Stimulated activated CD4-positive, alpha-beta T cell treated with anti-CD3 and anti-CD28 coated beads, Interleukin-15, amount 100 ng/mL, for 48 hours (primary cell): ENCODE measurements at places on chromosomes 16 and 17.

DNA sequence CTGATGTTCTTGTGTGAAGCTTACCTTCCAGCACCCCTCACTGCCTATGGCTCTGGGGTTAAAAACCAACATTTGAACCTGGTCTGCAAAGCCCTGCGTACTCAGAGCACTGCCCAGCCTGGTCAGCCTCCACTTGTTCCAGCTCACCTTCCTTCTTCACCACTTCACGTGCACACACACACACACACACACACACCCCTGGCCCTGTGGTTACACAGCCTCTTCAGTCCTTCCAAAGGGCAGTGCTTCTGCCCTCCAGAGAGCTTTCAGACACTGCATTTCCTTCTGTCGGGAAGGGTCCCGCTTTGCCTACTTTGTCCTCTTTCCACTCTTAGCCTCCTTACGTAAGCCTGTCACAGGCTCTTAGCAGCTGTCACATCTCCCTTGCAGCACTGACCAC lies 9.6 kb upstream of the TMEM220 start:
- DNase-seq, result no peak

GRCh38 chr16:67884684-67885083 lies at the start of gene NRN1L:
Gene NRN1L, plus strand, starts transcription at chr16:67884885. Its CDS starts 19 bp downstream, at chr16:67884904.
- no peak for DNase-seq

GRCh38 chr17:65820306-65820705 lies 258.9 kb upstream of the AXIN2 start:
- DNase-seq, result no peak

- peak; percentile 50 for DNase-seq
These were observed 13.0 kb upstream of the SPNS3 start for GRCh38 chr17:4420692-4421131.

DNA sequence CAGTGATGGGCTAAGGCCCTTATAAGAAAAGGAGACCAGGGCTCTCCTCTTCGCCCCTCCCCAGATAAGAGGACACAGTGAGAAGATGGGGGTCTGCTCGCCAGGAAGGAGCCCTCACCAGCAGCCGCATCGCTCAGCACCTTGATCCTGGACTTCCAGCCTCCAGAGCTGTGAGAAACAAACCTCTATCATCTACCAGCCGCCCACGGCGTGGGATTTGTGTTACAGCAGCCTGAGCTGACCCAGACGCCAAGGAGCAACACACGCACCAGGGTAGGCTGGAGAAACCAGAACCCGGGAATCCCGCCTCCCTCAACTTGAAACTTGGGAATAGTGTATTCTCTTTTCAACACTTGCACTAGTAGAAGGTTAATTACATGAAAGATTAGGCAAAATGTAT lies 4.2 kb upstream of the ZG16B start:
- DNase-seq, result no peak

GRCh38 chr17:17792551-17793377 lies 44.0 kb downstream of the SREBF1 start:
- DNase-seq, result no peak

- no peak for DNase-seq
These were observed 19.9 kb upstream of the TRAP1 start for GRCh38 chr16:3737181-3737580.

DNA sequence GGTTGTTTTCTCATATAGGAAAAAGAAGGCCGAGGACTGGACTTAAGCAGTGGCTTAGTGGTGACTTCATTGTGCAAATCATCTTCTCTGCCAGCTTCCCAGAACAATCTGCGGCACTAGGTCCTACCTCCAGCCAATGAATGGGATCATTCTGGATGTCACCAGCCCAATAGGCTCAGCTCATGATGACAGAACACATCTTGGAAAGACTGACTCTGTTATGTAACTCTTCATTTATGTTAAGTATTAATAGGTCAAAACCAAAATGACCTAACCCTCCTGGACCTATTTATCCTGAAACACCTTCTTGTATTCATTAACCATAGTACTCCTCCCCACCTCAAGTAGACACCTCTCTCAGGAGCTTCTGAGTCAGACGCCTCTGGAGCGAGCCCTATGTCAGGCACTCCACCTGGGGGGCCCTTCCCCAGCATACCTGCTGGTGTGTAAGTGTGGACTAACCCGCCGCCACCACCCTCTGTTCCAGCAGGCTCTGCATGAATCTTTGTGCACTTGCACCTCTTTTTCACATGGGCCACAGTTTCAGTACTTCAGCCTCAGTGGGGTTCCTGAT lies 7.2 kb downstream of the ARL2BP start:
- no peak for DNase-seq

DNA sequence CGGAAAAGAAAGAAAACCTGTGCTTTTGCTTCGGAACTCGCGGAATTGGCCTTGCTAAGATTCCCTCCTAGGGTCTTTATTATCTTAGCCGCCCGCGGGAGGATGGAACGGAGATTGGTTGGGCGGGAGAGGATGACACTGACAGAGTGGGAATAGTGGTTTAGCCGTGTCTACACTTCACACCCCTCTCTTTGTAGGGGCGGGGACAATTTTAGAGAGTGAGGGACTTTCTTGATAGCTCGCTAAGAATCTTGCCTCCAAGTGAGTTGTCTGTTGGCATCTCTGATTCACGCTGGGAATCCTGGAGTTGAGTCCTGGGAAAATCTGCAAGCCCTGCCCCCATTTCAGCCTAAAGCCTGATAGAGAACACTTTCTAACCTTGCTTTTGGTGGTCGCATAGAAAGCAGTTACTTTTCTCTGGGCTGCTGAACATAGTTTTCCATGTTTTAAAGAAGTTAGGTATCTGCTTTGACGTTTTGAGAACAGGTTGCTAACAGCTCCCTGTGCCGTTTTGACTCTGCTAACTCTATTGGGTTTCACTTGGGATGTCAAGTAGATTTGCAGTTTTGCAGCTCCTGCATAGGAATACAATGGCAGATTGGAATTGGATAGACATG lies 697 bp downstream of the NOL11 start:
- DNase-seq, result peak; percentile 22
